Hindlimb muscle (tissue), 1 donor: ENCODE measurements at places on chromosomes 16 and 17.
A peak's percentile ranks its signal among the peaks of the same experiment; 100 is the strongest.

GRCh38 chr17:34549966-34550365, 29.4 kb upstream of the TMEM132E start:
- peak; percentile 15 for DNase-seq

DNA sequence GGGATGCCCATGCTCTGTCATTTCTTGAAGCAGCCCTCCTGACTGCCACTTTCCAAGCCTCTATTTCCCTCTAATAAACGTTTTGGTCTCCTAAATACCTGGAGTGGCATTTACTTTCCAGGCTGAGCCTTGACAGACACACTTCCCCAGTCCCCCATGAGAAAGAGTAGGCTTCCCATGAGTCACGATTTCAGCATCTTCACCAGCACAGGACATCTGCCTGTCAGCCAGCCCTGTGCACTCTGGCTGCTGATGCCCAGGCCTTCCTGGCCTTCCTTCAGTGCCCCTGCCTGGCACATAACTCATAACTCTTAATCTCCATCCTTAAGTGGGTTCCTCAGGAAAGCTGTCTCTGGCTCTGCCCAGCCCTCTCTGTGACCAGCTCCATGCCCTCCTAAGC, 30.8 kb upstream of the GAS7 start:
- no peak for DNase-seq

DNA sequence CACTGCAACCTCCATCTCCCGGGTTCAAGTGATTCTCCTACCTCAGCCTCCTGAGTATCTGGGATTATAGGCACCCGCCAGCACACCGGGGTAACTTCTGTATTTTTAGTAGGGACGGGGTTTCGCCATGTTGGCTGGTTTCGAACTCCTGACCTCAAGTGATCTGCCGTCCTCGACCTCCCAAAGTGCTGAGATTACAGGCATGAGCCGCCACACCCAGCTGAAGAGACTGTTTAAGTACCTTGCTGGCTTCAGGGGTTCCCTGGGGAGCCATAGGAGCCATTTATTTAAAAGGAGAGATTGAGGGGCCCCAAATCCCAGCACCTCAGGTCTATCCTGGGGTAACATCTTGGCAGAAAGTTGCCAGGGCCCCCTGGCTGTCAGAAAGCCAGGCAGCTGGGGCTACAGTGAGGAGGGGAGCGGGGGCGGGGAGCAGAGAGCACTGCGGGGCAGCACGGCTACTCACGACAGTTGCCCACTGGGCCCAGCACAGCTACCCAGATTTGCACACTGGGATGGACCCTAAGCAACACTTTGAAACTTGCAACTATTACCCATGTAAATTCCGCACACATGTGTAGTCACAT, 1.6 kb downstream of the SNAI3 start:
- DNase-seq, result no peak

- DNase-seq, result no peak
Observed at GRCh38 chr16:12617401-12617819, 186.3 kb downstream of the CPPED1 start.

- DNase-seq, result no peak
Observed at GRCh38 chr17:29732209-29732608, 109.5 kb upstream of the CORO6 start.

DNA sequence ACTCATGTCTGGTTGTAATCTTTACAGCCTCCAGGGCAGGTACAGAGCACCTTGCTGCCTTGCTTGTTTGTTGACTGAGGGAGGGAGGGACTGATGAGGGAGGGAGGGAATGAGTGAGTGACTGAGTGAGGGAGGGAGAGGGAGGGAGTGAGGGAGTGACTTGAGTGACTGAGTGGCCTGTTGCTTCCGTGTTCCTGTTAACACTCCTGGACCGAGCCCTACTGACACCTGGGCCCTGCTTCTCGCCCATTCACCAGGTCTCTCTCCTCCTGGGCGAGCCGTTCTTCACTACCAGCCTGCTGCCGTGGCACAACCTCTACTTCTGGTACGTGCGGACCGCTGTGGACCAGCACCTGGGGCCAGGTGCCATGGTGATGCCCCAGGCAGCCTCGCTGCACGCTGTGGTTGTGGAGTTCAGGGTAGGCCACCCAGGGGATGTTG, 41.2 kb downstream of the PRMT7 start:
- no peak for DNase-seq

DNA sequence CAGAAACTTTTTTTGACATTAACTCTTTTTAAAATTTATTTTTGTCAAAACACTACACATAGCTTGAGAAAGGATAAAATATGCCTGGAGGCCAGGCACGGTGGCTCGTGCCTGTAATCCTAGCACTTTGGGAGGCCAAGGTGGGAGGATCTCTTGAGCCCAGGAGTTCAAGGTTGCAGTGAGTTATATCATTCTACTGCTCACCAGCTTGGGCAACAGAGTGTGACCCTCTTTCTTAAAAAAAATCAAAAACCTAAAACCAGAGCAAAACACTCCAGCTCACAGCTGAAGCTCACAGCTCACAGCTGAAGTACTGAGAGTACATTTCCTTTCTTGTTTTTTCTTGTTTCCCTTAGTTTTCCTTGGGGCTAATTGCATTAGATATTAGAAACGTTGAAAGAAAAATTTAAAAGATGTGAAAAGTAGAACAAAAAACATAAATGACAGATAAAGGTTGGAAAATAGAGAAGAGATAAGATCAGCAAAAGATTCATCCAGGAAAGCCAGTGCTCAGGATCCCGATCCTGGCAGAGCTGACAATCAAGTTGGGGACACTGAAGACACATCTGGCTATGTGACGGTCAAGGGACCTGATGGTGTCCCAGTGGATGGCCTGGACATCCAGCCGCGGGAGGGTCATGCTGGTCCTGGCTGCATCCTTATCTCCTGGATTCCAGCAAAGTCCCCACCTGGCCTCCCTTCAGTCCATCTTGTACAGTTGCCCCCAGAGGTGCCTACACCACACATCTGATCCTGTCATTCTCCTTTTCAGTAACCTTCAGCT, 9.8 kb downstream of the CHST6 start:
- no peak for DNase-seq

GRCh38 chr16:86199871-86200695, 301.1 kb downstream of the IRF8 start:
- no peak for DNase-seq

- DNase-seq, result no peak
Observed at GRCh38 chr16:87881324-87882200, 12.3 kb upstream of the SLC7A5 start.

GRCh38 chr17:80425835-80426426, 11.0 kb downstream of the ENDOV start:
- no peak for DNase-seq

DNA sequence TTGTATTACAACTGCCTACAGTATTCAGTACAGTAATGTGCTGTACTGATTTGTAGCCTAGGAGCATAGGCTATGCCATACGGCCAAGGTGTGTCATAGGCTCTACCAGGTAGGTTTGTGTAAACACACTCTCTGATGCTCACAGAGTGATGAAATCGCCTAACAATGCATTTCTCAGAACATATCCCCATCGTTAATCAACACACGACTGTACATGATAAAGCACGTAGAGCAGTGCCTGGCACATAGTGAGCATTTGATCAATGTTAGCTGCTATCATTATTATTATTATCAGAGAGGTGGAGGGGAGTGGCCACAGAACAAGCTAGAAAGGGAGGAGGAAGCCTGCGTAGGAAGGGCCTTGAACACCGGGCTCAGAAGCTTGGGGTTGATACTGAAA, 81.1 kb upstream of the LHX1 start:
- no peak for DNase-seq

DNA sequence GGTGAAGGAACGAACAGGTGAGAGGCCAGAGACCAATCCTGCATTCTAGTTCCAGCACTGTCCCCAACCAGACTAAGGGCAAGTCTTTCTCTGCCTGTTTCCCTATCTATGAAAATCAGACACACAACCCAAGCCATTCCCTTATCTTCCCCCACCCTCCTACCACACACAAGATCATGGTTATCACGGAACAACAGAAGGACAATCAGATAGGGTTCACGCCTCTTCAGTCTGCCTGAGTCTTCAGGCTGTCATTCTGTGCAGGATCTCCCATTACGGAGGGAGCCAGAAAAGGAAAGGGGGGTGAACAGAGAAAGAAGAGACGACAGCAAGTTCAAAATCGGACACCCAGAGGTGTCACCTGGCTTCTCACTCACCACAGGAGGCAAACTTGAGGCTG, 11.1 kb downstream of the TLE7 start:
- no peak for DNase-seq

- no peak for DNase-seq
Observed at GRCh38 chr17:74259667-74260524, 14.1 kb upstream of the DNAI2 start.

DNA sequence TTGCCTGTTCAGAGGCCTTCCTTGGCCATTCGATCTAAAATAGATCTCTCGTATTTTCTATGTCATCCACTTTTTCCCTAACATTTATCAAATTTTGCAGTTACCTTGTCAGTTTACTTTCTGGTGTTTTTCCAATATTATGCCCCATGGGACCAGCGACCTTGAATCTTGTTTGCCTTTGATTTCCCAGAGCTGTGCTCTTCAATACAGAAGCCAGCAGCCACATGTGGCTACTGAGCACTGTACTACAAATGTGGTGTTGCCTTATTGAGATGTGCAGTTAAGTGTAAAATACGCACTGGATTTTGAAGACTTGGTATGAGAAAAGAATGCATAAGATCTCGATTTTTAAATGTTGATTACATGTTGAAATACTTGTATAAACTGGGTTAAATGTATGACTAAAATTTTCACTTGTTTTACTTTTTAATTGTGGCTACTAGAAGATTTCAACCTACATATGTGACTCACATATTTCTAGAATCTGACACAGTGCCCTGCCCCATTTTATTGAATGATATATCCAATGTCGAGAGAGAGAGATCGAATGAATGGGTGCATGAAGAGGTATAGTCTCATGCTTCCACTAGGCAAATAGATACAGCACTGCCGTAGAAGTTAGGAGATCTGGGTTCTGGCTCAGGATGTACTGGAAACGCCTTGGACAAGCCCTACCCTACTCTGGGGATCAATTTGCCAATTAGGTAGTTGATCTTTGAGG, 824 bp upstream of the PSME3 start:
- no peak for DNase-seq

- no peak for DNase-seq
Observed at GRCh38 chr17:29835435-29836351, 94.3 kb downstream of the SSH2 start.

GRCh38 chr17:17422641-17423040, 54.2 kb upstream of the MED9 start:
- no peak for DNase-seq

DNA sequence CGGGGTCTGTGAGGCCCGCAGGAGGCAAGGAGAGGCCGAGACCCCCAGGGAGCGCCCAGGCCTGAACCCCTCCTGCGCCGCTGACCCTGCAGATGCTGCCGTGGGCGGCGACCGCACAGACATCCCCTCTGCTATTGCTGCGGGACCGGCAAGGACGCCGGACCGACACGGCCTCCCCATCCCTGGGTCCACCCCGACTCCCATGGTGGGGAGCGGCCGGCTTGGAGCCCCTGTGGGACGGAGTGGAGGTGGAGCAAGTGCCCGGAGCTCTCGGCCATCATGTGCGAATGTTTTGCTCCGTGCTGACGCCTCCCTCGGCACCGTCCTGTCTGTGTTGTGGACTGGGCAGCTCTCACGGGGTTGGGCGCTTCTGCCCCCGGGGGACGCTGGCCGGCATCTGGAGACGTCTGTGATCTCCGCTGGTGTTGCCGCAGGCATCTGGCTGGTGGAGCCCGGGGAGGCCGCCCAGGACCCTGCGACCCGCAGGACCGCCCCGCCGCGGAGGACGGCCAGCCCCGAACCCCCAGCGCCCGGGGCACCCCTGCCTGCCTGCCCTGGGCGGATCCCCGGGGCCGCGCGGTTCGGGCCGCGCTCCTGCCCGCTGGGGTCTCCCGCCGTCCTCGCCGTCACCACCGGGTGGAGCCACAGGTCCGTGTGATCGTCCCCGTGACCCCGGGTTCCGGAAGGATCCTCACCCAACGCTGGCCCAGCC, 12.8 kb upstream of the GNG13 start:
- DNase-seq, result peak; percentile 46

DNA sequence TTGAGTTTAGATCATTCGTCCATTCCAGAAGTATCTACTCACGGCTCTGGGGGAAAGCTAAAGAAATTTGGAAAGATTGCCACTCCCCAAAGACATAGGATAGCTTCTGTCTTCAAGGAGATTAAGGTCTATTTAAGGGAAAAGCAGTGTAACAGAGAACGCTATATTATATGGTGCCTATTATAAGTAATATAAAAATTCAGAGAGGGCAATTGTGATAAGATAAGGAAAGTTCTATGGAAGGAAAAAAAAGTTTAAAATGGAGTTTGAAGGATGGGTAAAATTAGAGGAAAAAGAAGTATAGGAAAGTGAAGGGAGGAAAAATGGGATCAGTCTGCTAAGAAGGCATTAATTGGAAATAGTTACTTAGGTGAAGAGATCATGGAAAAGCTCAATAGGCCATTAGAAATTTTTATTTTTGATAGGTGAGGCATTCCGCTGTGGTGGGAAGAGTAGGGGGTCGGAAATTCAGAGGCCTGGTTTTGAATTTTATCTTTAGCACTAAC, 690 bp upstream of the CDC27 start:
- no peak for DNase-seq

- DNase-seq, result no peak
Observed at GRCh38 chr16:80056324-80056723, 455.8 kb upstream of the MAF start.

DNA sequence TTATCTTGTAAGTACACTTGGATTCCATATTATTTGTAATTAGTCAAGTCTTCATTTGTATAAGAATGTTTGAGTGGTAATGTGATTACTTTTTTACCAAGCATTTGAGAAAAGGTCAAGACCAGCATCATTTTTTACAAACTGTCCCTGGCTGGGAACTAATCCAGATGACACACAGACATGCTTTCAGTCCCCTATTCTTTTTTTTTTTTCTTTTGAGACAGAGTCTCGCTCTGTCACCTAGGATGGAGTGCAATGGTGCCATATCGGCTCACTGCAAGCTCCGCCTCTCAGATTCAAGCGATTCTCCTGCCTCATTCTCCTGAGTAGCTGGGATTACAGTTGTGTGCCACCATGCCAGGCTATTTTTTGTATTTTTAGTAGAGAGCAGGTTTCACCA, 4.5 kb downstream of the DERL2 start:
- DNase-seq, result no peak

DNA sequence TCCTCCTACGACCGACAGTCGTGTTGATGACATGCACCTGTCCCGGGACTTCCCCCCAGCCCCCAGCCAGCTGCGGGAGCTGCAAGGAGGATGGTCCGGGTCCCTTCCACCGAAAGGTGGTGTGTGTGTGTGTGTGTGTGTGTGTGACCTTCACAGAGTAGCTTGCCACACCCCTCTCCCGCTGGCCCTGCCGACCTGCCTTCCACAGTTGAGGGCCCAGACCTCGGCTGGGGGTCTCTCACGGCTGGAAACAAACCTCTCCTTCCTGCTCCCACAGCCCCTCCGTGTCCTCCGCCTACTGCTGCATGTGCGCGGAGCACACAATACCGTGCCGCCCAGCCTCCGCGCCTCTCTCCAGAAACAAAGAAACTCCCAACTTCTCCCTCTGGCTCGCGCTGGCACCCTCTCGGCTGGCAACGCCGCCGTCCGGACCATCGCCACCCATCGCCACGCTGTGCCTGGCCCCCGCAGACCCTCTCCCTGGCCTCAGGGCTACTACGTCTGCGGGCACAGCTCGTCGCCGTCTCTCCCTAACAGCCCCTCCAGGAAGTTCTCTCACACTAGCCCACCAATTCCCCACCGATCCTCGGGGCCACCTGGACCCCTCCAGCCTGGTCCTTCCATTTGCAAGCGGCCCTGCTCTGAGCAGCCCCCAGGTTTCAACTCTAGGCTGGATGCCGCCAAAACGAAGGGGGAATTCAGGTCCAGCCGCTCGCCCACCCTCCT, 81.2 kb downstream of the TIMM22 start:
- DNase-seq, result no peak

GRCh38 chr16:84156342-84156784, 11.3 kb downstream of the DNAAF1 start:
- no peak for DNase-seq
